ENCODE measurements at places on chromosomes 7 and 10.

GRCh38 chr10:49141541-49142332 lies 7.9 kb upstream of the FAM170B start:
- DNase-seq = no peak

- no peak for DNase-seq
These were observed 44.9 kb downstream of the DRGX start for GRCh38 chr10:49350846-49351532.

GRCh38 chr7:22944022-22944421 lies 69.9 kb downstream of the HYCC1 start:
- DNase-seq = no peak

DNA sequence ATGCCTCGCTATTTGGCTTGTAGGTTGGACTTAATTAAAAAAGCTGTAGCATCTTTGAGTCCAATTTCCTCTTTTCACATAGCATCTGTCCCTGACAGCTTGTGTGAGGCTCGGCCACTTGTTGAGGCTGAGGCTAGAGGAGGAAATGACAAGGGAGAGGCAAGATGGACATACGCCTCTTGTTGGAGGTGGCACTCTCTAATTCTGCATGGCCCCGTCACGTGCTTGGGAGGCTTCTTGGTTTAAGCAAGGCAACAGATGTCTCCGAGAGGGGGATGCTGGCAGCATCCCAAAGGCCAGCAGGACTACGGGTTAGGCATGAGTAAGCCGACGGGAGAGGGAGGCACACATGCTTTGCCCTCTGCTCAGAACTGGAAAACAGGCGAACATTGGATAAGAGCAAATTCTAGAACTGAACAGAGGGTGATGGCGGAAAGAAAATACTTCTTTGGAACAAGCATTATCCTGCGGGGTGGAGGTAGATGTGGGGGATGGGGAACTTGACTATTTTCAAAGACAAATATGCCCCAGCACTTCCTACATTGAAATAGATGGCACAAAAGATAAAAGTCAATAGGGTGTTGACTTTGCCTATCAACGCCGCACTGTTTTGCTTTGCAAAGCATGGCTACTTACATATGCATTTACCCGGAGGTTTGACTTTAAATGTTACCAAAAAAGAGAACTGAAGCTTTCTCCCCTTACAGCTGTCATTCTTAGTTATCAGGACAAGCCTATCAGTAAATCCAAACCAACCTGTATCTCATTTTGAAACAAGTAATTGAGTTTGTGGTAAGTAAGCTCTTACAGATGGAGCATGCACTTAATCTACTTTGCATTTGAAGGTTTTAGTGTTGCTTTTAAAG lies 94.8 kb downstream of the CHN2 start:
- DNase-seq = no peak

- DNase-seq = no peak
These were observed 66.8 kb downstream of the LRMDA start for GRCh38 chr10:75497997-75498883.

- no peak for DNase-seq
These were observed 416.9 kb downstream of the THSD7A start for GRCh38 chr7:11415101-11415500.

DNA sequence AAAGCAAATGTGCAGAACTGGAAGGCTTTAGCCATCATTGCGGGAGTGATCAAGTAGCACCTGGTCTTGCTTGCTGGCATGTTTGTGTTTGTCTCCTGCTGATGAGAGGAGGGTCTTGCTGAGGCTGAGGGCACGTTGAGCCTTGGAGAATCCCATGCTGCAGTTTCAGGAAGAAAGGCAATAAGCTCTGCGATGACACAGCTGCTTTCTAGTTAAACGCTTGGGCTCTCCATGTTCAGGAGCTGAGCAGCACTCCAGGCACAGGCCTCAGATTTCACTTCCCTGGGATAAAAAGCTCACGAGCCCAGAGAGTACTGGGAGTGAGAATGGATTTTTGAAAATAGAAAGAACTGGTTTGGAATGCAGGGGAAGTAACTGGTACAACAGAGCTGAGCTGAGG lies 100.8 kb downstream of the LRRC18 start:
- no peak for DNase-seq

- DNase-seq = no peak
These were observed 5.1 kb upstream of the SP4 start for GRCh38 chr7:21422751-21423150.

GRCh38 chr7:42947521-42947920 lies 15.3 kb downstream of the MRPL32 start:
- DNase-seq = no peak

- DNase-seq = no peak
These were observed 776.4 kb downstream of the GATA3 start for GRCh38 chr10:8830876-8831275.

DNA sequence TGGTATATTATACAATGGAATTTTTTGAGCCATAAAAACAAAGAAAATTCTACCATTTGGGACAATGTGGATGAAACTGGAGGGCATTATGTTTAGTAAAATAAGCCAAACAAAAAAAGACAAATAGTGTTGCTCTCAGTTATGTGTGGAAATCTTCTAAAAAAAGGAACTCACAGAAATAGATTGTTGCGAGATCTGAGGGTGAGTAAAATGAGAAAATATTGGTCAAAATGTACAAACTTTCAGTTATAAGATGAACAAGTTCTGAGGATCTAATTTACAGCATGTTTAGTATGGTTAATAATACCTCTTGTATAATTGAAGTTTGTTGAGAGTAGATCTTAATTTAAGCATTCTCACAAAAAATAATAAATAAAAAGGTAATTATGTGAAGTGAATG lies 291.2 kb downstream of the KIF20B start:
- DNase-seq = no peak

GRCh38 chr7:151057506-151057988 lies at the start of gene CDK5:
Gene CDK5, minus strand, starts transcription at chr7:151057897. Its CDS starts 49 bp downstream, at chr7:151057848.
- DNase-seq = no peak

GRCh38 chr7:46586406-46586805 lies 665.3 kb upstream of the IGFBP3 start:
- no peak for DNase-seq

- DNase-seq = no peak
These were observed 115.3 kb downstream of the PTPN20 start for GRCh38 chr10:47026301-47027107.

DNA sequence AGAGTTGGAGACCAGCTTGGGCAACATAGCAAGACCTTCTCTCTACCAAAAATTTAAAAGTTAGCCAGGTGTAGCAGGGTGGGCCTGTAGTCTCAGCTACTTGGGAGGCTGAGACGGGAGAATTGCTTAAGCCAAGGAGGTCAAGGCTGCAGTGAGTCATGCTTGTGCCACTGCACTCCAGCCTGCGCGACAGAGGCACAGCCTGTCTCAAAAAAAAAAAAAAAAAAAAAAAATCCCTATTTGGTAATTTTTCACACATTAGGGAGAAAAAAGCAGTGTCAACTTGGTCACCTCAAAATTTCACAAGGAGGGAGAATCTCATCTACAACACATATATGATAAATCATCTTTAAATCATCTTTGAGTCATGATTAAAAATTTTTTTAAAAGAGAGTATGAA lies 6.4 kb upstream of the ZNF398 start:
- DNase-seq = no peak

DNA sequence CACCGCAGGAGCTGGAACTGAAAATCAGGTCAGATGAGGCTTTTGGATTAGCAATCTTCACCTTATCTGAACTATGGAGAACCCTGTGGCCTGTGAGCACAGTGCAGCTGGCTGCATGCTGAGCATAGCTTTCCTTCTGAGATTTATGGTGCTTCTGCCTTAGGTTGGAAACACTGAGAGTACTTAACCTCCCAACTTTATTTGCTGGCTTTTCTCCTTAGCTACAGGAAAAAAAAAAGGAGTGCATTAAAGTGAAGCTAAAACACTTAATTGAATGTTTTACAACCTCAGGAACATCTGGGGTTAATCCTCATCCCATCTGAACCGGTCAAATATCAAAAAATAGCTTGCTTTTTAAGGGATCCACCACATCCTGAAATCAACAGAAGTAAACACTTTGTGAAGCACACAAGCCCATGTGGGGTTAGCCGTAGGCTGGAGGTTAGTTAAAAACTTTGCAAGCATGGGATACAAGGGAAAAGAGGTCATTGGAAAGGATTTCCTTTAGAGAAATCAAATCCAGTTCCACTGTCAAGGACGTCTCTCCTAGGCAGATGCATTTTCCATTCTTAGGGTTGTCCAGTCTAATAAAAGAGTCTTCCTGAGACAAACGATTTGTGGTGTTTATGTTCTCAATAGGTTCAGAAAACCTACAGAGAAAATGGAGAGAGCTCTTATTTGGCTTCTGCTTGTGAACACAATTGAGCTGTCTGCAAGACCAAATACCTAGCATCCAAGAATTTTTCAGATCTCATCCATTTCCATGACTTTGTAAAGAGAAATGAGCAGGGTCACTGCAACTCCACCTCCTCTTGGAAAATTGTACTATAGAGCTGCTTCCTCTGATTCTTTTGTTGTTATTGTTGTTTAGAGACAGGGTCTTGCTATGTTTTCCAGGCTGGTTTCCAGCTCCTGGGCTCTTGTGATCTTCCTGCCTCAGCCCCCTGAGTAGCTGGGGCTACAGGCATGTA lies 470.4 kb upstream of the IGFBP3 start:
- DNase-seq = no peak

DNA sequence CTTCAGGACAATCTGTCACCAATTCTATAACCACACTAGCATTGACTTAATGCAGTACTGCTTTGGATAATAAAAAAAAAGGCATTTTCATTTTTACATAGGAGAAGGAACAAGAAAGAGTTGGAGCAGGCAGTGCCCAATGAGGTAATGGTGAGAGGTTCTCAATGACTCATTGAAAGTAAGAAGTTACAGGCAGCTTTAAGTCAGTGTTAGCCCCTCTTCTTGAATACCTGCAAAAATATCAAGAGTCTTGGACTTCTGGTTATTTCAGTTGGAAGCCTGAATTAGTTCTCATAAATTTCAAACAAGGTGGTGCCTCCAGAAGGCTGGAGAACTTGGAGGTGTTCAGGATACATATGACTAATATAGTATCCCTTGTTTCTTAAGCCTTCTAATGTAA lies 422.5 kb downstream of the HTR7 start:
- no peak for DNase-seq

GRCh38 chr7:4207011-4207410 lies 475.1 kb upstream of the FOXK1 start:
- no peak for DNase-seq
